Pancreas (tissue), 10 donors: ENCODE measurements at places on chromosomes 13 and 19. TPM values are rescaled to one million over a fixed set of nuclear protein-coding genes. Genes with fewer than 3 reads are reported as not detected.
A peak's percentile ranks its signal among the peaks of the same experiment; 100 is the strongest.

Gene RDH8
- total RNA-seq, result not detected

Gene HRC
- total RNA-seq, result 0.09 TPM

DNA sequence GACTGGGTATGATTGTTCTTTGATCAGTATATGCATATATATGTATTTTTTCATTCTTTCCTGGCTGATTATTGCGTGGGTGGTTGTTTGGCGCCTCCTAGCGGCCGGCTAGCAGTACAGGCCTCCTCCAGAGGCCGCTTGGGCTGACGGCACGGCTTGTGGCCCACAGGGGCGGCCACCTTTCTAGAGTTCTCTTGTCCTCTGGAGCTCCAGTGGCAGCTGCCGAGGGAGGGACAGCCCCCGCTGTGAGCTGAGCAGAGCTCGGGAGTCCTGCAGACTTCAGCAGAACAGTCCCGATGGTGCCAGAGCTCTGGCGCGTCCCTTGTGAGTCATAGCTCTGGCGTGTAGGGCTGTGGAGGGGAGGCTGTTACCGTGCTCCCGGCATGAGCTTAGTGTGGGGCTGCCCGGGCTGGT, 22.5 kb upstream of the ZNF429 start:
- no peaks in the 10 kb centered on the region for H3K4me1 ChIP-seq
- H3K27ac ChIP-seq, result no peak overlapping the region
- peak; percentile 83 for DNase-seq
- no peak overlapping the region for H3K4me3 ChIP-seq
- H3K36me3 ChIP-seq, result no peaks in the 10 kb centered on the region

- H3K27ac ChIP-seq, result no peak overlapping the region
- no peaks in the 10 kb centered on the region for H3K4me1 ChIP-seq
- DNase-seq, result no peak
- no peak overlapping the region for H3K4me3 ChIP-seq
Measured at GRCh38 chr13:30880151-30880855, 25.8 kb upstream of the MEDAG start.

GRCh38 chr19:4773047-4773640, 18.4 kb upstream of the FEM1A start:
- no peak for DNase-seq
- no peak overlapping the region for H3K4me3 ChIP-seq
- no peak overlapping the region for H3K27ac ChIP-seq
- H3K27me3 ChIP-seq, result no peaks in the 10 kb centered on the region

GRCh38 chr19:15992014-15992413, 43.2 kb downstream of the OR10H4 start:
- H3K4me3 ChIP-seq, result no peak overlapping the region
- H3K36me3 ChIP-seq, result no peaks in the 10 kb centered on the region

DNA sequence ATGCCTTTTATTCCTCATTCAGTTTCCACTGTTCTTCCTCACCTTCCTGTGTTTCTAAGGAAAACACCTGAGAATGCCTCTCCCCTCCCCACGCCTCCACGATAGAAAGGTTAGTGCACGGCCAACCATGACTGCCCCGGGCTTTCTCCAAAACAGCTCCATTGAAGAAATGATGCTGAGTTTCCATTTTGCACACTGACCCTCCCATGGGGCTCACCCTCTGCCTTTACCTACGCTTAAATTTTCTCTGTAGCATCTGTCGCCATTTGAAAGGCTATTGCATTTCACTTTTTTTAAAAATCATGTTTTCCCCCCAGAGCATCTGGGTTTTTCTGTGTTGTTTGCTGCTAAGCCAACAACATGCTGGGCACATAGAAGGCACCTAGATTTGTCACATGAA, 48.2 kb downstream of the ABCC4 start:
- no peak overlapping the region for H3K4me3 ChIP-seq
- H3K27ac ChIP-seq, result no peak overlapping the region
- H3K4me1 ChIP-seq, result no peaks in the 10 kb centered on the region
- DNase-seq, result no peak
- no peaks in the 10 kb centered on the region for H3K36me3 ChIP-seq
- no peaks in the 10 kb centered on the region for H3K27me3 ChIP-seq

DNA sequence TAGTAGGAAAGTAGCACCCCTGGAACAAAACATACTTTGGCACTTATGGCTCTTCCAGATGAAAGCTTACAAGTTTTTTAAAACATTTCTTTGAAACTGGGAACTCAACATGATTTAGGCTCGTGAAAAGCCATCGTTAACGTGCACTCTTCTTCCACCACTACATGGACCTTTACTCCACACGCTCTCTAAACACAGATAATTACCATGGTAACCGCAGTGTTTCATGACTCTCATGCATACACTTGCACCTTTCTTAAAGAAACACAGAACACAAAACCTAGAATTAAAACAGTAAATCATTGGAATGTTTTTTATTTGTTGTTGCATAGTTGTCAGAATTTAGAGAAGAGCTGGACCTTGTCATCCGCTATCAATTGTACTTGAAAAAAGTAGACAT, 154.3 kb downstream of the FGF9 start:
- H3K27me3 ChIP-seq, result no peaks in the 10 kb centered on the region
- H3K36me3 ChIP-seq, result no peaks in the 10 kb centered on the region
- no peak for DNase-seq
- no peak overlapping the region for H3K4me3 ChIP-seq
- peaks cover 9% of the 10 kb centered on the region for H3K4me1 ChIP-seq

DNA sequence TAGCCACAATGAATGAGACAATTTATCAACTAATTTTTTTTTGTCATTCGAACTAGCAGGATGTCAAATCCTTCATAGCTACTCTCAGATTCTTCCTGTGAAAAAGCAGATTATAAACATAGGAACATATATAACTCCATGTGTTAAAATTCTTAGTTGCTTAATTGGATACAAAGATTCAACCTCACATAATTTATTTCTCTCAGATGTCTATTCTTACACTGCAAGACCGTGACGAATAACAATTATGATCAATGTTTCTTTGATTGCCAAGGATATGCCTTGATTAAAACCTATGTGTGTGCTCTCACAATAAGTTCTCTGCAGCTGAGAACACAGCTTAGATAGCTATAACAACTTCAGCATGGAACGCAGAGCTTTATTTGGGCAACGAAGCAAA, 872.7 kb downstream of the PCDH9 start:
- no peaks in the 10 kb centered on the region for H3K36me3 ChIP-seq
- DNase-seq, result no peak
- peaks cover 19% of the 10 kb centered on the region for H3K27me3 ChIP-seq
- no peak overlapping the region for H3K4me3 ChIP-seq
